ENCODE measurements at places on chromosomes 5 and 9.

GRCh38 chr9:20208961-20209371 is 413.3 kb downstream of the MLLT3 start:
- no peak for DNase-seq

DNA sequence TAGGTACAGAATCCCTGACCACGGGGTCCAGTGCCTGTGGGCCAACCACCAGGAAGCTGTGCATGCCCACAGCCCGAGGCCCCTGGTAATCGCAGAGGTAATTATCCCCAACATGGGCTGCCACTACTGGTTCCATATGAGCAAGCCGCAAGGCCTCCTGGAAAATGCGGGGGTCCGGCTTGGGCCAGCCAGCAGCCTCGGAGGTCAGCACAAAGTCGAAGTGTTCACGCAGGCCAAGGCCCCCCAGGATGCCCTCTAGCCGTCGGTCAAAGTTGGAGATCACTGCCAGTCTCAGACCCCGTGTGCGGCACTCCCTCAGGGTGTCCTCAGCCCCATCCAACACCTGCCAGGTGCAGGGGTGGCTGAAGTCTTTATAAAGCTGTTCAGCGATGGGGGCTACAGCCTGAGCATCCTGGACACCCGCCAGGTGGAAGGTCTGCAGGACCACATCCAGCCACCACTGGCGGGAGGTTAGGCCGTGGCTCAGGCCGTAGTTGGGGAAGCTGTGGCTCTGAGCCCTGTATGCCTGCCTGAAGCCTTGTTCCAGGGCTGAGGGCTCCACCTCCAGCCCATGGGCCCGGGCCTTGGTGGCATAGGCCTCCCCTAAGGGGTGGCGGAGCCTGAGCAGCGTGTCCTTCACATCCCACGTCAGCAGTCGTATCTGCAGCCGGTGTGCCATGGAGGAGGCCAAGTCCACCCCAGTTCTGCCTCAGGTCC is 3.0 kb downstream of the HDHD3 start:
- no peak for DNase-seq

- DNase-seq = no peak
Observed at GRCh38 chr5:162067162-162067561, 411 bp upstream of the GABRG2 start.

DNA sequence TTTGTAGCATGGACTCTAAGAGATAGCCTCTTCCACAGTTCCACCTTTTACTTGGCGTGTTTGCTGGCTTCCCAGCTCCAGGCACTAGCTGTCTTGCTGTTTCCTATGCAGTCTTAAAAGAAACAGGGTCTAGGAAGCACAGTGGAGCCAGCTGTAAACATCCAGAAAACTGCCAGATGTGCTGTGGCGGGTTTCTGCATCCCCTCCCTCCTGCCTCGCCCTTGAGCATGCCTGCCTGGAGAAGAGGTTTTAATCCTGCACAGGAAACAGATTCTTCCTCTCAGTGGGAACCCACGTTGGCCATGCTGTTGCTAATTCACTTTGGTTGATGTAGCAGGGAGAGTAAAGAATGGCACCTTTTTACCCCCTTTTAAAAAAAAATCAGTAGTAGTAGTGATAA is 121.3 kb downstream of the RPS23 start:
- no peak for DNase-seq

GRCh38 chr5:65668696-65669095 is 43.9 kb downstream of the SHLD3 start:
- no peak for DNase-seq

DNA sequence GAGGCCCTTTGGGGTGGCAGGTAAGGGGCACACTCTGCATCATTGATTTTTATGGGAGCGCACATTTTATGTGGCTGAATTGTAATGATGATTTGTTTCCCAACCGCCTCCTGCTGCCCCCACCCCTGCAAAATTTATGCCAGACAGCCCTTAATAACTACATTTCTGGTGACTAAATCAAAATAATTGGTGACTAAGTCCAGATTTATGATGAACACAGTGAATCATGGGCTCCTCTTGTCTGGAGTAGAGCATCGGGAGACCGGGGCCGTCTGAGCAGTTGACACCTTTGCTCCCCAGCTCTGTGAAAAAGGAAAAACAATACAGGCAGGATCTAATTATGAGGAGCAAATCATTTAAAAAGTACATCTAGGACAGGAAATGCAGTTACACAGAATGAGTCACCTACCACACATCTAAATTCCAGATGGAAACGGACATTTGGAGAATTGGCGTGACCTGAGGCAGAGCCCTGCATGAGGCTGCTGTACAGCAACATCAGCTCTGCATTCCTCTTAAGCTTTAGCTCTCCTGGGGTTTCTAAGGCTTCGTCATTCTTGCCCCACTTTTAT is 58.9 kb downstream of the DOCK2 start:
- peak; percentile 97 for DNase-seq

- no peak for DNase-seq
Observed at GRCh38 chr9:131737426-131737825, 2.5 kb downstream of the RAPGEF1 start.

DNA sequence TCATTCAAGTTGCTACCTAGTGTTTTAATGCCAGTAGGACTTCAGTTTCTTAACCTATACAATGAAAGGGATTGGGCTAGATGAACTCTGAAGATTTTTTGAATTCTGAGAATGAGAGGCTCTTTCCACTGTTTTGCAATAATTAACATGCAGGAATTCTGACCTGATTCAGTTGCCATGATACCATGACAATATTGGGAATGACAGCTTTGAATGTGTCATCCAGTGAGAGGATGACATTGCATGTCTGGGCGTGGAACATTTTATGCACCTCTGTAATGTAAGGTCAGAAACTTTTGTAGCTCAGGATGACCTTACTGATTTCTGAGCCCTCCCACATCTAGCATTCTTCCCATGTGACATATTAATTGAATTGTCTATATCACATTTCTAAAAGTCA is 30.6 kb upstream of the SPINK5 start:
- no peak for DNase-seq

- DNase-seq = peak; percentile 70
Observed at GRCh38 chr5:69276422-69277174, 41.9 kb downstream of the CDK7 start.

DNA sequence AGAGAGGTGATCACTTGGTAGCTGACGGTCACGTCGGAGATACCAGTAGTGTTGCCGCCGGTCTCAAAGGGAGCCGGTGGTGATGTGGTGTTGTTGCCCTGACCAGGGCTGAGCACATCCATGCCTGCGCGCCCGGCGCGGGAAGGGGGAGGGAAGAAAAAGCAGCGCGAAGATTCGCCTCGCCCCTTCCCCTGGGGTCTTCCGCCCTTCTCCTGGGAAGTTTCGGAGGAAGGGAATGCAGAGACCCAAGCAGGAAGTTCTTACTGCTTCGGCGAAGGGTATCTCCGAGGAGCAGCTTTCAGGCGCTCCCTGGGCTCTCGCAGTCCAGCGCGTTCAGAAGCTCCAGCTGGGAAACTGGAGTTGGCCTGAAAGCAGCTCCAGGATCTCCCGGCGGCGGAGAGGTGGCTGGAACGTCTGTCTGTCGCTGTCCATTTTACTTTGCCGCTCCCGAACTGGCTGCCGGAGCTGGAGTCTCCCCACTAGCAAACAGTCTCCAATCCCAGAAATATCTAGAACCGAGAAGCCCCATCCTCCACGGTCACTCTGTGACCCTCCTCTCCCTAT is 565 bp downstream of the HTR1A start:
- DNase-seq = no peak

GRCh38 chr9:137456864-137457405 is 2.2 kb downstream of the NSMF start:
- DNase-seq = no peak

DNA sequence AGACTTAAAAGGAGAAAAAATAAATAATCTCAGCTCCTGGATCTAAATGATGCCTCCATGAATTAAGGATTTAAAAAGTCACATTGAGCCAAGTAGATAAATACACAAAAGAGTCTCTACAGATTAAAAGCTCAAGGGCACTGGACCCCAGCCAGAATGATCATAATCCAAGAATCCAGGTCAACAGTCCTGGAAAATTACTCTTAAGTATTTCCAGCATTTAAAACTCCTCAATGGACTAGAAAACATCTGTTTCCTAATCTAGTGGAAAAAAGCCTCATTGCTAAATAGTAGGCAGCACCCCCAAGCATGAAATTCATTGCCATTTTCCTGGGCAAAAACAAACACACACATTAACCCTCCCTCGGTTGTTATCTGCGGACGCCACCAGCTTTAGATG is 96.8 kb downstream of the FRMD3 start:
- peak; percentile 65 for DNase-seq

GRCh38 chr5:4833104-4833738 is 306.9 kb upstream of the ADAMTS16 start:
- DNase-seq = no peak

- no peak for DNase-seq
Observed at GRCh38 chr5:50420343-50420935, 20.6 kb downstream of the EMB start.

DNA sequence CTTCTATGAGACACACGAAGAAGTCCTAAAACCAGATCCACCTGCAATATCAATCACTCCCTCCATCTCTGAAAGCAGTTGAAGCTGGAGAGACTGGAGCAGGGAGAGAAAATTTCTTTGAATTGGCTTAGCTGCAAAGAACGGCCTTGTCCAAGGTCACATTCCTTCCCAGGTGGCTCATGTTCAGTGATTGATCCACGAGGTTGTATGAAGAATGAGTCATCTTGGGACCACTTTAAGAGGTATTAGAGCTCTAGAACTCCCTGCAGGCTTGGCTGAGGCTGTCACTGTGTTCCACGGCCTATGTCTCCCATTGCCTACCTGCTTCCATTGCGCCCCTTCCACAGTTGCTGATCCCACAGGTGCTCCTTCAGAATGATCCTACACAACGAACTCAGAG is 68.2 kb downstream of the HMHB1 start:
- DNase-seq = no peak

GRCh38 chr9:85521371-85522197 is 220.2 kb downstream of the AGTPBP1 start:
- no peak for DNase-seq

GRCh38 chr5:178063277-178063676 is 50.1 kb upstream of the N4BP3 start:
- no peak for DNase-seq

GRCh38 chr9:98117984-98118639 is 910 bp downstream of the TRIM14 start:
- no peak for DNase-seq

Measured in adipocyte (in vitro differentiated cells).